ENCODE measurements at places on chromosomes 6 and 20.

DNA sequence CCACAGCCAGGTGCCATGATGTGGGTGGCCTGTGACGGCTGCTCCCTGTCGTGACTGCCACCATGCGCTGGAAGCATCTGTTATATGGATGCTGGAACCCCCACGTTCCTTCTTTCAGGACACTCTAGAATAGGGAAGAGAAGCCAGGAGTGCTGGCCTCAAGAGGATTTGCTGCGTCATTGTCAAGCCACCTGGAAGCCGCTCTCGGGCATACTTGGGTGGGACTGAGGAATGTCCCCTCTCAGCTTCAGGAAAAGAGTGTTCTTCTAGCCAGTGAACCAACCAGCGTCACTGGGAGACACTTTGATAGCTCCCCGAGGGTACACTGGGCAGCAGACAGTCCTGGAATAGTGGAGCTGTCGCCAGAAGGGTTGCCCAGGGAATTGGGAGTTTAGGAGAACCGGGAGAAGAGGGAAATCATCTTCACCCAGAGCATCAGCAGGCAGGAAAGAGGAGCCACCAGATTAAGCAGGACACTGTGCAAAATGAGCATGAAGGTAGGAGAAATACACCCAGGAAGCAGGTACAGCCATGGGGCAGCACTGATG is 130.8 kb upstream of the SASH1 start:
- no peak for DNase-seq

- DNase-seq = no peak
Measured at GRCh38 chr6:29647927-29648642, 8.8 kb upstream of the MOG start.

DNA sequence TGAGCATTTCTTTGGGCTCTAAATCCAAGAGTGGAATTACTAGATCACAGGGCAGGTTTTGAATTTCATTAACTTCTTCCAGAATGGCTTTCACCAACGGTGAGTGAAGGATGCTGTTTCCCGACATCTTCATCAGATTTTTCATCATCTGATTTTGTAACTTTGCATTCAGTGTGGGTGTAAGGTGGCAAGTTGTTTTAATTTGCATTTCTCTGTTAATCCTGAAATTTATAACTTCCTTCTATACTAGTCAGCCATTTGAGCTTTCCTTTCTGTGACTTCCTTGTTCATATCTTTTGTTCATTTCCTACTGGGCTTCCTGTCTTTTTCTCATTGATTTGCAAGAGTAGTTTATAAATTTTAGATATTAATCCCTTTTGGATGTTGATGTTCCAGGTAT is 18.7 kb upstream of the HCK start:
- no peak for DNase-seq

DNA sequence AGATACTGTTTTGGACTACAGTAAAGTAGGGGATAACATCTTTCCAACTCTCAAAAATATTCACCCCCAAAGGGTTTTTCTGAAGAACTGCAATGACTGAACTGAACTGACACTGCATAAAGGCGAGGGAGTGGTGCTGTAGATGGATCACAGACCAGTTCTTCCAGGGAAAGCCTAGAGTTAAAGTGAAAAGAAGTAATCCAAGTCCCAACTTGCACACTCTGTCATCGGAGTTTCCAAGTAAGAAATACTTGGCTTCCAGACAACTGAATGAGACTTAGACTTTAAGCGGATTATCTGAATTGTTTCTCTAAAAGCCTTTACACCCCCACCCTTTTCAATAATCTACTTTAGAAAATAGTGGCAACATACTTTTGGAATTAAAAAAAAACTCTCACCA is 134.1 kb upstream of the PREP start:
- no peak for DNase-seq

- DNase-seq = no peak
Measured at GRCh38 chr20:17756529-17756928, 56.8 kb downstream of the BANF2 start.

DNA sequence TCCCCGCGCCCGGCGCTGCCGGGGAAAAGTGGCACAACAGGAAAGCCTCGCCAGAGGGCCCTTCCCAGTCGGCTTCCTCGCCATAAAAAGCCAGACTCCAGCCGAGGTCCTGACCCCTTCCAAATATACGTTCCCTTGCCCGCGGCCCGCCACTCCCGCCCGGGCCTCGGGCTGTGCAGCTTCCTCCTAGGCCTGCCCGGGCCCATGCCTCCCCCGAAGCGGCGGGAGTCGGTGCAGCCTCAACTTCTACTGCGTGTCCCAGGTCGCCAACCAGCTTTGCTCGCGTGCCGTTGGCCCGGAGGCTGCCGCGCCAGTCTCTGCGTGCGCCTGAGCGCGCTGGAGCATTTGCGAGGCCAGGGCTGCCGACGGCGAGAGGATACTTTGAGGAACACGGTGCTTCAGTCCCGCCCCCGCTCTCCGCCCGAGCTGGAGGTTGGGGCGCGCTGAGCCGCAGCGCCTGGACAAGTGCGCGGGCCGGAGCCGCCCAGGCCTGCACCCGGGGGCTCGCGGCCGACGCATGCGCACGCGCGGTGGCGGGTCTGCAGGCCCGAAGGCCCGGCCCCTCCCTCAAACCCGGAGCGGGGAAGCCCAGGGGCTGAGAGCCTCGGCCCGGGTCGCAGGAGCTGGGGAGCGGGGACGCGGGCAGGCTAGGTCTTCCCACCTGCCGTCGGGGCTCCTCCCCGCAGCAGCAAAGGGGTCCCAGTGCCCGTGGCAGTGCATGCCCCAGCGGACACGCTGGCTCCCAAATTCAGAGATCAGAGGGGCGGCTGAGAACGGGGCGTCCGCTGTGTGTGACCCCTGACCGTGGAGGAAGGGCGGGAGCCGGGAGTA is 10.2 kb downstream of the FOXC1 start:
- DNase-seq = no peak

- DNase-seq = no peak
Measured at GRCh38 chr20:62885046-62885895, 23.6 kb upstream of the TCFL5 start.

DNA sequence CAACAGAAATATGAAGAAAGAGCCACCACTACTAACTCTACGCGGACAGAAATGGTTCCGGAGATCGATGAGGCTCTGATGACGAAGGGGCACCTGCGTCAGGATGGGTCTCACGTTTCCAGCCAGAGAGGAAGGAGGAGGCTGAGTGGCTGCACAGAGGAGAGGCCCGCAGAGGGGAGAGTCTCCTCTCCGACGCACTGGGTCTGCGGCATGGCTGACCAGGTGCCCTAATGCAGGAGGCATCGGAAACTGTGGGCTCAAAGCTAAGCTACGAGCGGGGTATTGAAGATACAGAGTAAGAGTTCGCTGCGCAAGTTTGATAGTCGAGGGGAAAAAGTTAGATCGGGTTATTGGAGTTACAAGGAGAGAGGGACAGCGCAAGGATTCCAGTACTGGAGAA is 69.9 kb downstream of the TTLL2 start:
- DNase-seq = no peak

DNA sequence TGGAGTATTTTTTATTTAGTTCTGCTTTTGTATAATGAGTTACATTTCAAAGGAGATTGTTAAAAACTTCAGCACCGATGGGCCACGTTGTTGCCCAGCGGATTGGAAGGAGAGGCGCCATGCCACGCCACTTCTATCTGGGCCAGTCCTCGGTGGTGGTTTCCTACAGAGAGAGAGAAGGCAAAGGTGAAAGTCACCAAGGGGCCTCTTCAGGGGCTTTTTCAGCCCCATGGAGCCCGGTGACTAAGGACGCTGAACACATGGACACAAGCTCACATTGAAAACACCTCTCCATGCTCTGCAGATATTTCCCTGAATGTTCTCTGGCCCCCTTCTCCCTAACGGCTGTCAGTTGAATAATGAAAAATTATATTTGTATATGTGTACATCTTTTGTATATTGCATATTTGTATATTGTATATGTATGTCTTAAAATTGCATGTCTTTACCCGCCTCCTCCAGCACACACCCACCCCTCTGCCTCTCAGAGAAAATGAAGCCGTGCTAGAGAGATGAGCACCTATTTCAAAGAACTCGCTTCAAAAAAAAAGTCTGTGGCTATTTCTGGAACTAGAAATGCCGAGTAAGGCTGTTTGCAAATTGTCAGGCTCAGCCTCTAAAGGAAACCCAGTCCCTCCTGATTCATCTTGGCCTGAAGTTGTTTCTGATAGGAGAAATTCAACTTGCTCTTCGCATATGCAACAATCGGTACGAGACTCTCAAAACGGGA is 91.9 kb upstream of the CDH4 start:
- no peak for DNase-seq

All from stimulated activated CD8-positive, alpha-beta memory T cell treated with anti-CD3 and anti-CD28 coated beads, Interleukin-7, amount 100 ng/mL, for 48 hours (primary cell).